Neural crest cell (in vitro differentiated cells): ENCODE measurements at places on chromosomes 13 and 19. TPM values are rescaled to one million over a fixed set of nuclear protein-coding genes. Genes with fewer than 3 reads are reported as not detected.

DNA sequence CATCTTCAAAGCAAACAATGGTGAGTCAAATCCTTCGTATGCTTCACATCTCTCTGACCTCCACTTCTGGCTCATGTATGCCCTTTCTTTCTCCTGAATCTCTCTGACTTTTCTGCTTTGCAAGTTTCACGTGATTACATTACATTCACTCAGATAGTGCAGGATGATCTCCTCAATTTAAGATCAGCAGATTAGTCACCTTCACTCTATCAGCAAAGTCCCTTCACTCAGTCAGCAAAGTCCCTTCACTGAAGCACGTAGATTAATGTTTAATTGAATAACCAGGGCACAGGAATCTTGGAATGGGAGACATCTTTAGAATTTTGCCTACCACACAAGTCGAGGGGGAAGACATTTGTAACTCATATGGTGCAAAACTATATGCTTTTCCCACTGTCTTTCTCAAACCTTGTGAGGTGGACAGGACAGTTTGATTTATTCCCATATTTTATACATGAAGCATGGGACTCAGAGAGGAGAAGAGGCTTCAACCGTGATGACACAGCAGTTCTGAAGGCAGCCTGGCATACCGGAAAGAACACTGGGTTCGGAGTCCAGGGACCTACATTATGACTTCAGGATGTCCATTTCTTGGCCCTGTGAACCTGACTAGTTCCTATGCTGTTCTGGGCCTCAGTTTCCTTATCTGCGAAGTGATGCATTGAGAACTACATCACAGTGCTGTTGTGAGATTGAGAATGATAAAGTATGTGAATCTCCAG, 23.3 kb downstream of the SIGLECL1 start:
- DNase-seq, result no peak

GRCh38 chr13:68708336-68708908, 1399.2 kb upstream of the ATXN8OS start:
- no peak for DNase-seq

GRCh38 chr13:41460074-41460465, 2.7 kb downstream of the RGCC start:
- DNase-seq, result no peak

DNA sequence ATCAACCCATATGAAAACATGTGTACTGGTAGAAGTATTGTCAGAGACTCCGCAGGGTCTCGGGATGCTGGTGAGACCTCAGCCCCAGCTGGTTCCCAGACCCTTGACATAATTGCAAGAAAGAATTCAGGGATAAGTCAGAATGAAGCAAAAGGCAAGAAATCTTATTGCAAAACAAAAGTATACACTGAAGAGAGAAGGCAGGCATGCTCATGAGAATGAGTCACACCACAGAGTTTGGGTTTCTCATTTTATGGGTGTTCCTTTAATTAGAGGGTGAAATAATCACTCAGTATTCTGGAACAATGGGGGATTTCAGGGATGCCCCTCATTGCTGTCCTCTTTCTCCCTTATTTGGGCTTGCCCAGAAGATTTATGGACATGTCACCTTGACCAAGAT, 1423.8 kb upstream of the MIR17HG start:
- no peak for DNase-seq

DNA sequence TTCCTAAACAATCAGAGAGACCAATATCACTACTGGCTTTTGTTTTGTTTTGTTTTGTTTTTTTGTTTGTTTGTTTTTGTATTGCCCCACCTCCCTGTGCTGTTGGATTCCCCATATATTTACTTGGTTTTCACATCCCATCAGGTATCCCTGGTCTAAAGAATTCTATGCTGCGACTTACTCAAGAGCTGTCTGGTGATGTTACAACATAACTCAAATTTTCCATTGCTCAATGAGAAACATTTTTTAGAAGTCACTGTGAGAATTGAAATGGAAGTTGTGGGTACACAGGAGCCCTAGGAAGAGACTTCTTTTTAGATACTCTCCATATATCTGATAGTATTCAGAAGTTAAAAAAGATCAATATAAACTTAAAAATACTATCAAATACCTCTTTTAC, 181.4 kb downstream of the KLF5 start:
- no peak for DNase-seq

DNA sequence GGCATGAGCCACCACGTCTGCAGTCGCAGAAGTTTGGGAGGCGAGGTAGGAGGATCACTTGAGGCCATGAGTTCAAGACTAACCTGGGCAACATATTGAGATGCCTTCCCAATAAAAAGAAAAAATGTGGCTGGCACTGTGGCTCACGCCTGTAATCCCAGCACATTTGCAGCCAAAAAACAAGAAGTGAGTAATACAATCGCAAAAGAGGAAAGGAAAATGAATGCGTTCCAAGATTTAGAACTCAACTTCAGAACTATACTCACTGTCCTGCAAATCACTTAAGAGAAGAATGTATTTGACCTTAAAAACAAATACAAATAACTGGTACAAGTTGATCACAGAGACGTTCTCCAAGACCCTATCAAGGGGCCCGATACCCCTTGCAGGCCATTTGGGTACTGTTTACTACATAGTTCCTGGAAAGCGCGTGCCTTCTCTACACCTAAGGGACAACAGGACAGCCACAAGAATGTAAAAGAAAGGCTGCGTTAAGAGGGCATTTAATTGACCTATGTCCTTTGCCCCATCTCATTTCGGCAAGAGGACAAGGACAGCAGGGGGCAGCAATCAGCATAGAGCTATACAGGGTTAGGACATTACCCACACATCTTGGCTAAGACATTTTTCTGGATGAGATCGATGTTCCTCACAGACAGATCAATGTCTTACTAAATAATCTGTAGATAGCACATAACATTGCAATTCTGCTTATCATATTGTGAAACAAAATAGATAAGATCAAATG, 41.3 kb downstream of the FLT3 start:
- DNase-seq, result peak; percentile 9

DNA sequence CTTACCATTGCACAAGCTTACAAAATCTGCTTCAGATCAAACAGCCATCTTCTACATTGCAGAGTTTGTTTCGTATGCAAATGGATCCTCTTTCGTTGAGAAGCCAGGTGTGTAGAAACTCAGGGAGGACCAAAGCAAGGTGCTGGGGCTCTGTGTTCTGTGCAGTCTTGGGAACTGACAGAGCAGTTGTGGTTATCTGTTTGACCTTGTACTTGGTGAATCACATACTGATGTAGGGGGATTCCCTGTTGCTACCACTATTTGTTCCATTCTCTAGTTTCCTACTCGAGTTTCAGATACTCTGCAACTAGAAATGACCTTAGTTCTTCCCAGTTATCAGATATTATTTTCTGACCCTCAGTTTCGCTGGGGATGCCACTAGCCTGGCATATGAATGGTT, 95.2 kb upstream of the CLDN10 start:
- DNase-seq, result no peak

GRCh38 chr13:75831389-75831788, 195.3 kb downstream of the LMO7 start:
- DNase-seq, result no peak

DNA sequence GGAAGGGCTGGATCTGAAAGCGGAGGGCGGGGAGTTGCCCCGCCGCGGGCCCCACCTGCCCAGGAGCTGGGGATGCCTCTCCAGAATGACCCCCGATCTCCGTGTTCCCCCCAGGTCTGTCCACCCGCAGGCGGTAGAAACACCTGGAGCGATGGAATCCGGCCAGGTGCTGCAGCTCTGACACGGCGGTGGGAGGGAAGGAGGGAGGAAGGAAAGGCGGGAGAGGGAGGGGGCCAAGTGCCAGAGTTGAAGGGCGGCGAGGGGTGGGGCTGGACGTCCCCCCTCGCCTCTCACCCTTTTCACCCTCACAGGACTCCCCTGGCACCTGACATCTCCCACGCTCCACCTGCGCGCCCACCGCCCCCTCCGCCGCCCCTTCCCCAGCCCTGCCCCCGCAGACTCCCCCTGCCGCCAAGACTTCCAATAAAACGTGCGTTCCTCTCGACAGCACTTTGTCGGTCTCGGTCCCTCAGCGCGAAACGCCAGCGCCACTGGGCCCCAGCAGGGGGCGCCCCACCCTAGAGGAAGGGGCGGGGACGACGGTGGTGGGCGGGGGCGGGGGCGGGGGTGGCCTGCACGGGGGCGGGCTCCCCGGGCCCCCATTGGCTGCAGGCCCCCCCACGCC, 337 bp upstream of the FXYD7 start:
- peak; percentile 66 for DNase-seq

DNA sequence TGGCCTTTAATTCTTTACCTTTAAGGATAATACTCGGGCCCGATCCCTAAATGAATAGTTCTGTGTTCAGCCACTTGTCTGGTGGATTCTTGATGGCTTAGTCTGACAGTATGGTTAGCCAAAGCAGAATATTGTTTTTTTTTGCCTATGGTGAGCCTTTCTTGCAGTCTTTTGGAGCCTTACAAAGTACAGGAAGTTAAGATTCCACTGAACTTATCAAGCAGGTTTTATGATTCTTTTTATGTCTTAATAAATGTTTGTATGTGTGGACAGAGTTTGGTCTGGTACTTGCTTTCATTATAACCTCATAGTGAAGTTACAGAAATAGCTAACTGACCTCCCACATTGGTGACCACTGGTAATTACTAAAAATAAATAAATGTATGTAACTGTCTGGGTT, 17.1 kb downstream of the PCCA start:
- no peak for DNase-seq

DNA sequence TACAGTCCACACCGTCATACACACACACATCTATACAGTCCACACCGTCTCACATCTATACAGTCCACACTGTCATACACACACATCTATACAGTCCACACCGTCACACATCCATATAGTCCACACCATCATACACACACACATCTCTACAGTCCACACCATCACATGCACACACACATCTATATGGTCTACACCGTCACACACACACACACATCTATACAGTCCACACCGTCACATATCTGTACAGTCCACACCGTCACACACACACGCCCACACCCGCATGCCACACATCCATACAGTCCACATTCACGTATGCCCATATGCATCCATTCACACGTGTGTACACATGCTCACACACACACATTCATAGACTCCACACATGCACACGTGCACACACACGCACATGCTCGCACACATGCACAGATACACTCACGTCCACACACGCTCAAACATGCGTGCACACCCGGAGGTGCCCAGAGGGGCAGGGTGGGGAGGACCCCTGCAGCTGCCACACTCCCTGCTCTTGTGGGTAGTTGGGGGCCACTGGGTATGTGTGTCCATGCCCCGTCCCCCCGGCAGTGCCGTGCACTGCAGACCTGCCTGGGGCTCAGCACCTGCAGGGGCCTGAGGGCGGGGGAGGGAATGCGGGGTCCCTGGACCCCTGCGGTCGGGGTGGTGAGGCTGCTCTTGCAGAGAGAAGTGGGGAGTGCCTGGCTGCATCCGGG, 29.2 kb downstream of the PIAS4 start:
- DNase-seq, result no peak

DNA sequence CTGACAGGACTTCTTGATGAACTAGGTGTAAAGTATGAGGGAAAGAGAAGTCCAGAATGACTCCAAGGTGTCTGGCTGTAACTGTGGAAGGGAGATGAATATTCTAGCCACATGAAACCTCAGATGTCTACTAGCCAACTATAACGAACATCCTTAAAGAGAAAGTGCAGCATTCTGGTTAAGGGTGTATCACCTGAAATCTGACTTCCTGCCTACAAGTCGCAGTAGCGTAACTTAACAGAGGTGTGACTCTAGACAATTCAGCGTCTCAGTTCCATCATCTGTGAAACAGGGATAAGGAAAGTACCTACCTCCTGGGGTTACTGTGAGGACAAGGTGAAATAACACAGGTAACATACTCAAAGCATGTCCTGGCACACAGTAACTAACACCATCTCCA, 145.7 kb upstream of the FBXL3 start:
- no peak for DNase-seq

DNA sequence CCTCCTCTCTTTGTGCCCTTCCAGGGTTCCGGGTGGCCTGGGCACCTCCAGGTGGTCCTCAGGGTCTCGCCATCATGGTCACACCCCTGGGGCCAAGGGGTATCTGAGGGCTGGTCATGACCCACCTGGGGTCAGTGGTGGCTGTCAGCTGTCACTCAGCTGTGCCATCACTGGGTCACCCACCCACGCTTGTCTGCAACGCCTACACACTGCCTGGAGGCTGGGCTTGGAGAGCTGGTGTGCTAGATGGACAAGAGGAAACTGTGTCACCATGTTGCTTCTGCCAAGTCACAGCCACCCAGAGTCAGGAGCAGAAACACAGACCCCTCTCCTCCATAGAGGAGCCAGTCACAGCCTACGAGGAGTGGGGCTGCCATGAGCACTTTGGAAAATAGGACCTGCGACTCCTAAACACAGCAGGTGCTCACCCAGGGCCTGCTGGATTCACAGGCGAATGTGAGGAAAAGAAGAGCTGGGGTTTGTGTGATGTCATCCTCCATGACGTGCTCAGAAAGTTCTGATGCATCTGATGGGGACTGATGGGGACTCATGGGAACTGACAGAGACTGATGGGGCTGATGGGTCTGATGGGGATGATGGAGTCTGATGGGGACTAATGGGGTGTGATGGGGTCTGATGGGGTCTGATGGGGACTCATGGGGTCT, 10.7 kb upstream of the GRTP1 start:
- DNase-seq, result no peak

SPPL2B gene
- total RNA-seq, result 117 and 119 TPM in 2 replicates

PSG2 gene
- total RNA-seq, result not detected in 2 replicates
